GM13977 (cell line): ENCODE measurements at places on chromosomes 6 and 20.

DNA sequence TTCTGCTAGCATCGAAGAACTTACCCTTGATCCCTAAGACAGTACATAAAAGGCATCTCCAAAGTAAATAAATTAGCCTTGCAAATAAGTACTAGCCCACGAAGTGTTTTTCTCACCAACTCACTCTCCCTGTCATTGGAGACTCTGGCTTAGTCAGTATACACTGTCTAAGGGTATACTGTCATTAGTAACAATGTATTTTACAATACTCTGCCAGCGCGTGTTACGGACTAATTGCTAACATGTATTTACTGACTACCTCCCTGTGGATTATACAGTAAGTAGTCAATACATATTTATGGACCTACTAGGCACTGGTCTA lies 72.1 kb downstream of the NFATC2 start:
- no peak for DNase-seq

DNA sequence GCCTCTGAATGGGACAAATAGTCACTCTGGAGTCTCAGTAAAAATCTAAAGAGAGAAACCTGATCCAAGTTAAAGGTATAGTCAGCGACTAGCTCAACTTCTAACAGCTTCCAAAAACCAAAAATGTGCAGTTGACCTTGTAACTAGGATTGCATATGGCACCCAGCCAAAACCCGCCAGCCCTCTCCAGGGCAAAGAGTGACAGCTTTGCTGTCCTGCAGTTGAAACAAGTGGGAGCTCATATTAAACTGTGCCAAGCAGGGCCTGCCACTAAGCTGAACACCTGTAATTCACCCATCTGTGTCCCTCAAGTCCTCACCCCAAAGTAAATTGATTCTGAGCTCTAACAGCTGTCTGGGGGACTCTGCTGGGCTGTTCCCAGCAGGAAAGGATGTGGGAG lies 695.3 kb downstream of the MAFB start:
- no peak for DNase-seq

- no peak for DNase-seq
These were observed 143.0 kb upstream of the TNFAIP3 start for GRCh38 chr6:137724018-137724403.

- no peak for DNase-seq
These were observed 287.5 kb downstream of the LRFN2 start for GRCh38 chr6:40299681-40300080.

DNA sequence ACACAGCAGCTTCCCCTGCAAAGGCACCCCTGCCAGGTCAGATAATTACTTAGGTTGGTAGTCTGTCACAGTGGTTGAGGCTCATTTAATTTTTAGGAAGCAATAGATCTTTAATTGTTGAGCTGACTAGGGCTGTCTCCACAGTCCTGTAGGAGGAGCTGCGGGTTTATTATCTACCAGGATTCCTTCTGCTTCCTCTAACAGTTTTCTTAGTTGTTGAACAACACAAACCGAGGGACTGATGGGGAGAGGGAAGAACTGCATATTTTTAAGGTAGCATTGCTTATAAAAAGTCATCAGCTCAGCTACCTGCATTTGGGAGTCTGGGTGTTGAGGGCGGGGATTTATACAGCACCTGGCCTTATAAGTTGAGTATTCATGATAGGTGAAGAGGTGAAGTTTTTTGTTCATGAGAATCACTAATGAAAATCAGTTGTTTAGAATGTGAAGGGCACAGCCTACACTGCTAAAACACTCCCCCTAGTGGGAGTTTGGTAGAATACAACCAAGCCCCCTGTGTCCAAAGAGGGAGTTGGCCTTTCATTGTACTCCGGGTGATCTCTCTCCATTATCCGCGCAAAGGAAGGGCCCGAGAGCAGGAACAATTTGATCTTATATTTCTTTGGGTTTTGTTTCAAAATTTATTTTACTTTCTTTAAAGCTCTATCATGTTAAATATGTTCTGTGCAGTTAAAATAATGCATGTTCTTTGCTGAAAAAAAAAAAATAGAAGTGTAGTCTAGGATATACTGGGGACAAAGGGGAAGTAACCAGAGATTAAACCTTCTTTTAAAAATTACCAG lies 69.6 kb downstream of the SSR1 start:
- peak; percentile 81 for DNase-seq

DNA sequence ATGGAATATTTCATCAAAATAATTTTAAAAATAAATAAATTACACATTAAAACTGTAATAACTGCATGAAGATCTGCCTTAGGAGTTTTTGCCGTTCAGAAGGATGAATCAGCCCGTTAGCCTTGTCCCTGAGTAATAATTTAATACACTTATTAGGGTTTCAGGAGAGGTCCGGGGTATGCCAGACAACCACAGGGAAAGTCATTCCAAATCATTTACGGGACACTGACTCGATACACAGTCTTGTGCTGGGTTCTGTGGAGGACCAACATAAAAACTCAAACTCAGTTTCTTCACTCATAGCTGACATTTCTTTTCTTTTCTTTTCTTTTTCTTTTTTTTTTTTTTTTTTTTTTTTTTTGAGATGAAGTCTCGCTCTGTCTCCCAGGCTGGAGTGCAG lies 735 bp upstream of the LY6G6F start:
- DNase-seq = no peak

DNA sequence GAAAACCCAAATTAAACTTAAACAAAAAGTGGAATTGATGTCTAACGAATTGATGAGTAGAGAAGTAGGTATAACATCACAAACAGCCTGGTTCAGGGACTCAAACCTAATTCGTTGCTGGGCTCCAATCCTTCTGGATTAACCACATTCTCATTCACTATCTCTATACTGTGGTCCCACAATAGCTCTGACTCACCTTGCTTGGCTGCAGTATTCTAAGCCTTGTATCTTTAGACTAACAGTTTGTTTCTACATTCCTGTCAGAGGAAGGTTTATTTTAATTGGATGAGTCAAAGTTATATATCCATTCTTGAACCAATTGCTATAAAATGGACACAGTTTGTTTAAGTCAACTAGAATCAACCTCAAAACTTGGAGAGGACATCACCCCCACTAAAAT lies 530.5 kb upstream of the PTCHD4 start:
- DNase-seq = no peak

DNA sequence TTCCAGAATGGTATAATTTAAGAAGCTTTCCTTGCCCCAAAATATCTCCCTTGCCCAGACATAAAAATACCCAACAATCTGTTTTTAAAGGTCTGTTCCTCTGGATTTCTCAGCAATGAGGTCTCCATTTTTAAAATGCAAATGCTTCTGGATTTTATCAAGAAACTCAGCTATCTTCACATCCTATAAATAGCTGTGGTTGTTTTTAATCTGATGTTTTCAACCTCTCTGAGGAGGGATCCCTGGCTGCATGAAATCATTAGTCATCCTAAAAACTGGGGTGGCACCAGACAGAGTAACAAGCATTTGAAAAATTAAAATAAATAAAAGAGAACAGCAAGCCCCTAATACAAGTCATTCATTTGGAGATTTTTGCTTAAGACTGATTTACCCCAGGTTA lies 168.5 kb upstream of the ID4 start:
- no peak for DNase-seq

DNA sequence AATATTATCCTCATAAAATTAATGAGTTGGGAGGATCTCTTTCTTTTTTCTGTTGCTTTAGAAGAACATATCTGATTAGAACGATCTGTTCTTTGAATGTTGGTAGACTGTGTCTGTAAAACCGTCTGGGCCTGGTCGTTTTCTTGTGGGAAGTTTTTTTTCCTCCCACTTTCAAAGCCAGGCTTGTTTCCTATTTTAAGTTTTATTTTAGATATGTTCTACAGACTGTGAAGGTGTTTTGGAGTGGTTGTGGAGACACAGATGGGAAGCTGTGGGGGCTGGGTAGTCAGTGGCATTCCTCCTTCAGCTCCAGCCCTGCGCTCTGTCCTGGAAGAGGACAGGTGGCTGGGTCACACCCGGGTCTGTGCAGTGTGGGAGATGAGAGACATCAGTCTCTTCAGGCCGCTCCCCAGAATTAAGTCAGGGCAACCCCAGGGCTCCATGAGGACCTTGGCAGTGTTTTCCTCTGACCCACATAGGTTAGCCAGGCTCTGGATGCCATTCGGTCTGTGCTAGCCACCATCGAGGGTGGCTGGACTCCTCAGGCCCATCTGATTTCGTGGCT lies 92.0 kb upstream of the SCP2D1 start:
- DNase-seq = no peak

DNA sequence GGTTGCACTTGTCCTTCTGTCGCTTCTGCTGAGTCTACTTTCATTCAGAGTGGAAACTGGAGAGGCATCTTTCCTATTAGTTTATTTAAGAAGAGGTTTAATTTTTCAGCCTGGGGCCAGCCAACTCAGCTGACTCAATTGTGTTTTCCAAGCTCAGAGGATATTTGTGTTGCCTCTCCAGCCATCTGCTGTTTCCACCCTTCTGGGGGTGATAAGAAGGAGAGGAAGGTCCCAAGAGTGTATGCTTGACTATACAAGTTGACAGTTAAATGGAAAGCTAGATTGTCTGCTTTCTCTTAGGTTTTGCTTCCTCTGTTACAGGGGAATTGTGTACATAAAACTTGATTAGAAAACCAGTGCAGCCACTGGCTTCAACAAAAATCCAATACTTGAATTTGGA lies 3.0 kb downstream of the PSMF1 start:
- no peak for DNase-seq

GRCh38 chr20:19415786-19416185 lies 203.3 kb downstream of the SLC24A3 start:
- DNase-seq = no peak

GRCh38 chr20:6213311-6213710 lies 90.5 kb upstream of the FERMT1 start:
- no peak for DNase-seq

DNA sequence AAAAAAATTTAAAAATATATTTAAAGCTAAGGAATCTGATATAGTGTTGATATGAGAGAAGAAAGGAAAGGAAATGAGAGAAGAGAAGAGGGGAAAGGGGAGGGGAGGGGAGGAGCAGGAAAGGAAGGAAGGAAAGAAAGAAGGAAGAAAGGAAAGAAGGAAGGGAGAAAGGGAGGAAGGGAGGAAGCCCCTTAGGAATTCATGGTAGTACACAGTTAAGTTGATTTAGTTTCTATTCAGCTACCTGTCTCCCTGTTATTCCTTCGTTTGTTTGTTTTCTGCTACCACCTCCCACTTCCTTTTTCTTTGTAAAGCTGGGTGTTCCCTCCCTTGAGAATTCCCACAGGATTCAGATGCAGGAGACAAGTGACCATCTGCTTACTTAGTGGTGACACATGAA lies 1025.4 kb upstream of the FLRT3 start:
- DNase-seq = no peak

- DNase-seq = no peak
These were observed 145.9 kb downstream of the IMPG1 start for GRCh38 chr6:75926293-75927168.

- DNase-seq = no peak
These were observed 54.4 kb upstream of the SIRPG start for GRCh38 chr20:1711826-1712601.

- no peak for DNase-seq
These were observed 3.5 kb upstream of the TRAF3IP2 start for GRCh38 chr6:111609028-111609820.

DNA sequence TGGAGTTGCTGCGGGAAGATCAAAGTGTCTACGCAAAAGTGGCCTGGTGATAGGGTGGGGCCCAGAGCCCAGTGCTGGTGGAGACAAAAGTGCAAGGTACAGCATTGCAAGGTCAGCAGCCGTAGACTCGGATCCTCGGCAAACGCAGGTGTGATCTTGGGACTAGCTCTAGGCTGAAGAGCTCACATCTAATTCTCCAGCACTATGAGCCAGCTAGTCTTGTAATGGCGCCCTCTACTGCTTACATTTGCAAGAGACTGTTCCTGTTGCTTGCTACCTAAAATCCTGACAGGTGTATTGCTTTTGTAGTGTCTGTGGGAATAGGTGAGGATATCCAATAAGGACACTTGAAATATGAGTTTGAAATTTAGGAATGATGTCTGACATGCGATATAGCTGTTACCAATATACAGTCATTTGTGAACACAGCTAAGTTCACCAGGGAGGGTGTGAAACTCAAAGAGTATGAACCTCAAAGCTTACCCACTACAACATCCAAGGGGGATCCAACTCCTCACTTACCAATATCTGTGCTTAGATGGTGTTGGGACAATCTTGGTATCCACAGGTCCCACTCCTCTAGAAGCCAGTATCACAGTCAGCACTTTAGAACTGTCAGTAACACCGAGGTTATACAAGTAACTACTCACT lies 58.4 kb downstream of the PDE7B start:
- peak; percentile 66 for DNase-seq

- DNase-seq = peak; percentile 65
These were observed 6.1 kb upstream of the HSPA1B start for GRCh38 chr6:31821301-31822035.

DNA sequence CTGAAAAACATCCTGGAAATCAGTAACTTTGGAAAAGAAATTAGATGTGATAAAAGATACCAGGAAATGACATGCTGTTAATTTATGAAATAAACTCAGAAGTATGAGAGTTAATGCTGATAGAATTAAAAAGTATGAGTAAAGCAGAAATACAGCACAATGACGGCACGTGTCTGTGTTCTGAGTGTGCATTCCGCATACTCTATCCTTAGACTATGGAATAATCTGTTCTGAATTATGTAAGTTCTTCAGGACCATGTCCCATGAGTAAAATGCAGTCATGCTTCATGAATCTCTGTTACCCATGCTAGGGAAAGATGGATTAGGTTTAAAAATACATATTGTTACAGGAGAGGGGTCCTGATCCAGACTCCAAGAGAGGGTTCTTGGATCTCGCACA lies 21.7 kb downstream of the HECA start:
- no peak for DNase-seq

GRCh38 chr6:136921936-136922684 lies at the start of gene SLC35D3:
Gene SLC35D3, plus strand, starts transcription at chr6:136922301. Its CDS starts 128 bp downstream, at chr6:136922429.
- DNase-seq = peak; percentile 72

DNA sequence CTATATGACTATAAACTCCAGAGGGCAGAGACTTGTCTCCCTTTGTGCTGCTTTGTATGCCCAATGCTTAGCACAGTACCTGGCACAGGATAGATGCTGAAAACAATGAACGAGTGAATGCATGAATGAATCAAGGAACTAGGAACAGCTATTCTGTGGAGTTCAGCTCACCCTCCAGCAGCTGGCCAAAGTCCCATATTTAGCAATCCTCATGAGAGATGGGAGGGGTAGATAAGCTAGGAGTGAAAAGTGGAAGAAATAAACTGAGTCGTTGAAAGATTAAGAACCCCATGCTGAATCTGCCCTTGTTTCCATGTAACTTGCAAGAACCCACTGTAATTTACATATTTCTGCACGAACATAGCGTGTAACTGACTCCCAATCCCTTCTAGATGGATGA lies 106.5 kb downstream of the MAFB start:
- DNase-seq = no peak
